ENCODE measurements at places on chromosomes 3 and 15.

GRCh38 chr3:16899919-16900318 lies 15.2 kb downstream of the PLCL2 start:
- H3K4me1 ChIP-seq, result no peaks in the 10 kb centered on the region
- no peak overlapping the region for H3K4me3 ChIP-seq
- DNase-seq, result no peak
- no peaks in the 10 kb centered on the region for H3K27me3 ChIP-seq
- H3K27ac ChIP-seq, result no peak overlapping the region
- no peaks in the 10 kb centered on the region for H3K36me3 ChIP-seq

DNA sequence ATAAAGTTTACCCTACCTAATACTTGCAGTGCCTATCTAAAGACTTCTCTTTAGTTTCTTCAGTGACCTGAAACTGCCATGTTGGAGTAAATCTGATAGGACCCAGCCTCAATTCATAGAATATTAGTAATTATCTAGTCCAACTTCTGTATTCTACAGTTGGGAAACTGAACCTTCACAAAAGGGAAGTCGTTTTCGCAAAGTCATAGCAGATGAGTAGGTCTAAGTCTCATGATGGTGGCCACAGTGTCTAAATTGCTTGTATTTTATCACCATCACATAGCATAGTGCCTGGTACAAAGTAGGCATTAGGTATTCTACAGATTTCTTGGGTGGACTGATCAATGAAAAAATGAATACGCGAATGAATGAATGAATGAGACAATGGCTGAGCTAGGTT lies 8.4 kb downstream of the GMNC start:
- no peak for DNase-seq
- H3K27ac ChIP-seq, result no peak overlapping the region
- no peak overlapping the region for H3K4me3 ChIP-seq
- no peaks in the 10 kb centered on the region for H3K36me3 ChIP-seq

DNA sequence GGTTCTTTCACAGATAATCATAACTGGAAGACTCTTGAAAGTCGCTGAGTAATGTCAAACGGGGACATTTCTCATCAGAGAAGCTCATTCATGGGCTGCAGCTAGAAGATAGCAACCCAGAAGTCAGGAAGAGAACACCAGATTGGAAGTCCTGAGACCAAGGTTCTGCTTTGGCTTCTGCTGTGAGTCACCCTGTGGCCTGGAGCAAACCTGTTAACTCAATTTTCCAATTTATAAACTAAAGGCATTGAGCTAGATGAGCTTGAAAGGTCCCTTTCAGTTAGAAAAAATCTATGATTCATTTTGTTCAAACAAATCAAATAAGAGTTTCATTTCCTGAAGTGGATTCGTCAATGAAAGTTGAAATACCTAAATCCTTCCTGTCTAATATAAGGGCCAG lies 402.2 kb downstream of the EPHB1 start:
- no peak overlapping the region for H3K27ac ChIP-seq
- no peaks in the 10 kb centered on the region for H3K36me3 ChIP-seq
- H3K4me3 ChIP-seq, result no peak overlapping the region
- no peak for DNase-seq
- H3K27me3 ChIP-seq, result no peaks in the 10 kb centered on the region

DNA sequence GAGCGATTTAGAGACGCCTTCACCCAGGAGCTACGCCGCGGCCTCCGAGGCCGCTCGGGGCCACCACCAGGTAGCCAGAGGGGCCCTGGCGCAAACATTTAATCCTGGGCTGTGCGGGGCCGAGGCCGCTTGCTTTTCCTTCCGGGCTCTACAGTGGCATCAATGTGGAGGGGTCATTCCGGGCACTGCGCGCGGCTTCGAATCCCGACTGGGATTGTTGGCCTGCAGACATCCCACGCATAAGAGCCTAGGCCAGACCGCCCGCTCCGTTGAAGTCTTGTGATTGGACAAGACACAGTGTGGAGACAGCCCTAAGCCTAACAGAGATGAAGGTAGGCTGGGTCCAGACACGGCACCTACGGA lies 568 bp upstream of the NCBP2 start:
- H3K27ac ChIP-seq, result peak overlapping the region; percentile 93
- DNase-seq, result no peak
- no peaks in the 10 kb centered on the region for H3K36me3 ChIP-seq
- peaks cover 6% of the 10 kb centered on the region for H3K4me1 ChIP-seq

Data from breast epithelium (tissue), 4 donors.